ENCODE measurements at places on chromosomes 5 and 9.

GRCh38 chr5:6522331-6522730 lies 73.7 kb downstream of the UBE2QL1 start:
- no peak for DNase-seq

DNA sequence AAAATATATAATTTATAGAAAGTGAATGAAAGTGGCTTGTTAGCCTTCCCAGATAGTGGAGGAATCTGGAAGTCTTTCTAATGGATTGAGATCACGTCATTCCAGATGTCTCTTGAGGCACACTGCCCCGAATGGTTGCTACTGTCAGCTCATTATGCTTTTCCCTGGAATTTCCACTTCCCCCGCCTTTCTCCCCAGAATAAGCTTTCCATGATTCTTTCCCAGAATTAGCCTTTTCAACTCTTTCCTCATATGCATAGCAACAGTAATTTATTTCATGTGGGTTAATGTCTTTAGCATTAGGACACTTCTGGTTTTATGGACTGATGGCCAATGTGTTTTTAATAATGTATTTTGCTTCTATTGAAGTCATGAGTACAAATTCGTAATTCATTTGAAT lies 81.5 kb downstream of the PALM2AKAP2 start:
- no peak for DNase-seq

- no peak for DNase-seq
These were observed 7.7 kb downstream of the FGFR4 start for GRCh38 chr5:177094224-177095087.

DNA sequence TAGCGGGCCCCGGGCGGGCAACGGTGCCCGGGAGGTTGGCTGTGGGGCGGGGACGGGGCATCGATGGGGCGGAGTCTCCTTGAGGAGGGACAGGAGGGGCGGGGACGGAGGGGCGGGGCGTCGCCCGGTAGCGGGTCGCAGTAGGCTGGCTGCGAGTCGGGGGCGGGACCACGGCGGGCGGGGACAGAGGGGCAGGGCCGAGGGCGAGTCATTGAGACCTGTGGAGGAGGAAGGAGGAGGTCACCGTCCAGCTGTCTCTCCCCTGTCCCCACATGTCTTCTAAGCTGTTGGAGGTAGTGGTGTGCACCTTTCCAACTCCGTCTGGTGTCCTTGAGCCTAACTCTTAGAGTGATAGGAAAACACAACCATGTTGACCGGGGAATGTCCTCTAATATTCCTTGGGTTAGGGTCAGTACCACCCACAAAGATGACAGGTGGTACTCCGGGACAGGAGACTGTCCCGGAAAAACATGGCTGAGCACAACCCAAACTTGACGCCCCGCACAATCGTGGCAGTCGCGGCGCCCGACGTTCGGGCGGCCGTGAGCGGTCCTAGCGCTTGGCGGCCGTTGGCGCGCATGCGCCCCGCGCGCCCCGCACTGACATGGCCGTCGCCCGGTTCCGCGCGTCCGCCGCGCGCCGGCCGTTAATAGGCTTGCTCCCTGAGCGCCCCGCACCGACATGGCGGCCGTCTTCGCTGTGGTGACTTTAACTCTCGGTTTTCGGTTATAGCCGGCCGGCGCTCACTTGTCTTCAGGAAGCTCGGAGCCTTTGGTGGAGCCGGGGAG lies at the start of the genes CRAT and PTPA:
CRAT (minus strand) TSS at position 54 of the 788 bp plus-strand sequence. CDS start 284 bp downstream, outside the sequence.
PTPA (plus strand) TSS at position 676 of the 788 bp plus-strand sequence. CDS start 186 bp downstream, outside the sequence.
- peak; percentile 95 for DNase-seq

GRCh38 chr5:127313847-127314473 lies 23.4 kb downstream of the MEGF10 start:
- DNase-seq = peak; percentile 71

- DNase-seq = no peak
These were observed 115.7 kb upstream of the SMC2 start for GRCh38 chr9:103978396-103978795.

DNA sequence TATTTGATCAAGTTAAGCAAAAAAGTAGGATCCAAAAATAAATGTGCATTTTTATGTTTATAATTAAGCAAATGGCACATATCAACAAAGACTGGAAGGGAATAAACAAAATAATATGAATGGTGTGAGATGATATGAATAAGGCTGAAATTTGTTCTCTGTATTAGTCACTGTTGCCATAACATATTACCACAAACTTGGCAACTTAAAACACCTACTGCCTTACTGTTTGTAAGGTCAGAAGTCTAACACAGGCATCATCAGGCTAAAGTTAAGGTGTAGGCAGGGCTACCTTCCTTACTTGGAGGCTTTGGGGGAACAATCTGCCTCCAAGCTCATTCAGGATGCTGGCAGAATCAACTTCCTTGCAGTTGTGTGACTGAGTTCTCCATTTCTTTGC lies 19.3 kb downstream of the PGGT1B start:
- peak; percentile 43 for DNase-seq

DNA sequence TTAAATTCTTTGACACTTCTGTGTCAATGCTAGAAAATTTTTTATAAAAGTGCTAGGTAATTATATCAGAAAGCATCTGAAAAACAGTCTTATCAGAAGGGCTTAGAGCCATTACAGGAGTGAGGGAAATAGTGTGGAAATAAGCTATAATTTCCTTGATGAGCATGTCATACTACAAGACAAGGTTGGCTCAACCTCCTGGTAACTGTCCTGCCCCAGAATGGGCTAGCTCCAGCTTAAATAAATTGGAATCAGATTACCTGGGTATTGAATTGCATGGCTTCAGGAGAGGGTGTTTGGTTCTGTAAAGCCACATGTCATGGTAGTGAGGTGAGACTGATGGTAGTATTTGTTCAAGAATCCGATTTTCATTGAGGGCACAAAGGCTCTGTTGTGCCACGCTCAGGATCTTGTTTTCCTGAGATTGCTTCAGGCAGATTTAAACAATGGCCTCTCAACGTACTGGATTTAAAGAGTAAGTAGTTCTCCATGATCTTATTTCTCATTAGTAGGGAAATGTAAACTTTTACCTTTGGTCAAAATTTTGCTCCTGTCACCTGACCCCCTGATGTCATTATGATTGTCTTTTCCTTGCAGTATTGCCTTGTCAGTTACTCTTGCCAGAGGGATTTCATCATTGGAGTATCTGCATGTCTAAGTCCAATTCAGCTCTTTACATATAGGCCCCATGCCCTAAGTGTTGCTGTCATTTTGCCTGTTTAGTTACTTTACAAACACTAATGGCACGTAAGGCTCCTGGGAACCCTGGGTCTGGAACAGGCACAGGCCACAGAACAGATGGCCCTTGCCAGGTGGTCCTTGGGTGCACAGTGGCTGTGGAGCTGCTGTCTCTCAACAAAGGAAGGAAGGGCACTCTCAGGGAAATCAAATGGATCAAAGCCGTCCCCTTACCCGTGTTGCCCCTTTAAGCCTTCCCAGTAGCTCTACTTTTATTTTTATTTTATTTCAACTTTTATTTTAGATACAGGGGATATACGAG lies 21.3 kb downstream of the TRIO start:
- no peak for DNase-seq

DNA sequence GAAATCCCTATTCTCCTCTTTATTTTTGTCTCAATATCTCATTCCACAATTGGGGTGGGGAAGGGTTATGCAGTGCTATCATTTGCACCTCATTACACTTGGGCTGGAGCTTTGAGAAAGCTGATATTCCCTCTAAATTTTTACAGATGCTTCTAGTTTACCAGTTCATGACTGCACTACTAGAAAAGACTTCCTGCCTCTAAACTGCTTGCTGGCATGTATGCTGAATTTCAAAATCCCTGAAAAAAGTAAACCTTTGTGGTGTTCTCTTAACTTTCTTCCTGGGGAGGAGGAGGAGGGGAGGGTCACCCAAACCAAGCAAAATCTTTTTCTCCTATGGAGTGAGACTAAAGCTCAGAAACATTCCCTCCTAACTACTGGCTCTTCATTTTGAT lies 45.1 kb downstream of the BNC2 start:
- peak; percentile 20 for DNase-seq

DNA sequence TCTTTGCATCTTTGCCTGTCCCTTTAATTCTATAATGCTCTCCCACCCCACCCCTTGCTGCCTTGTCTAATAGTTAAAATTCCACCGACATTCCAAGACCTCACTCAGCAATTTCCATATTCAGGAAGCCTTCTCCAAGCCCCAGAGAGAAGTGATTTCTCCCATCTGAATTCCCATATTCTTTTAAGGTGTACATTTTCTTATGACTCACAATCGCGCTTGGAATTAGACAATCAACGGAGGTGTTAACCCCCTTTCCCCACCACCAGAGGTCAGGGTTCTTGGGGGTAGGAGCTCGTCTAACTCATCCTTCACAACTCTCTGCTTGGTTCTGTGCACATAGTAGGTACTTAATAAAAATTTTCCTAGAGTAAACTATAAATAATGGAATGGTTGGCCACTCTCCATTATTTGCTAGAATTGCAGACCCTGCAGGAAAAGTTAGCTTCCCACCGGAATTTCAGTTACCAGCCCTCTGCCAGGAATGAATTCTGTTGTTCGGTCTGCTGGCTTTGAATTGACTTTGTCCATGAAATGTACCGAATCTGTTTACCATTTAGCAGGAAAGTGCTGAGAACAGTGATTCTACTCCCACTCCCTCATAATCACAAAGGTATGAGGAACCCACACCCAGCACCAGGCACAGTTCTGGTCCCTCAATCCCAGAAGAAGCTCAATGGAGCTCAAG lies 5.0 kb downstream of the KCNIP1 start:
- no peak for DNase-seq

GRCh38 chr9:107158321-107158720 lies 124.8 kb upstream of the RAD23B start:
- peak; percentile 46 for DNase-seq

DNA sequence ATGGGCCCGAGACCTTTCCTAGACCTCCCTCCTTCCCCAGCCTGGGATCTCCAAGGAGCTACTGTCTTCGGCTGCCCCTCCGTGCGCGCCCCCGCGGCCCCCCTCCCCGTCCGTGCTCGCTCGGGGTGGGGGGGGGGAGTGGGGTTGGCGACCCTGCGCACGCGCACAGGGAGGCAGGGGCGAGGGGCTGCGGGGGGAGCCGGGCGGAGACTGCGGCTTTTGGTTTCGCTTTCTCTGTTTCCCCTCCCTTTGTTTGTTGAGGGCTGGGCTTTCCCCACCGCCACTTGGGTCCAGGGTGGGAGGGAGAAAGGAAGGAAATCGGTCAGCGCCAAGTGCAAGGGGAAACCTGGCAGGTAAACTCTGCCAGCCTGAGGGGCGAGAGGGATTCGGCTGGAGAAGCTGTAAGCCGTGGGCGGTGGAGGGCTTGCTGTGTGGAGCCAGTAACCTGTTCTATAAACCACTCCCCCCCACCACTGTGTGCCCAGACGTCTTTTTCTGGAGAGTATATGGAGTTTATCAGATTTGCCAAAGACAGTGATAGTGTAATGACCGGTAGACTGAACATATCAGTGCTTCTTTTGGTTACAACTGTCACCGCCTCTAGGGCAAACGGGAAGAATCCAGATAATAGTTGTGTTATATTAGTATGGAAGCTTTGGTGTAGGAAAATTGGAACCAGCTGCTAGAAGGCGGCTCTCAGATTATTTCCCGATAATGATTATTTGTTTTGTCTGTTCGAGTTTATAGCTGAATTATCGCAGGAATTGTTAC lies 684 bp downstream of the DNAJA1 start:
- DNase-seq = peak; percentile 63

DNA sequence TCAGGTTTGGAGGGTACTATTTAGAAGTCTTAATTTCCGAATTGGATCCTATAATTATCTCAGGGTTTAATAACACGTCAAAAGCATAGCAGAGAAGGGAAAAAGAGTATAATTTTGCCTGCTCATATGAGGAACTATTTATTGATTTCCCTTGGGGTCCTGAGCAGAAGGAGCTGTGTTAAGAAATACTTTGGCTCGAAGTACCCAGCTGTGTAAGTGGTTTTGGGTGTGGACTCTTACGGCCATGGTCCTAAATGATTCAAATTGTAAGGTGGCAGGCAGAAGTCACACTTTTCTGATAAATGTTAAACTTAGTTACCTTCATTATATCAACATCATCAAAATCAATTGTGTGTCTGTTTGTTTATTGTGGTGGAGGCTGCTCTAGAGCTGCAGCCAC lies 190.4 kb downstream of the MTRR start:
- DNase-seq = no peak

- DNase-seq = no peak
These were observed 669 bp downstream of the IL13 start for GRCh38 chr5:132658381-132659302.

GRCh38 chr5:147340941-147341340 lies 106.1 kb downstream of the STK32A start:
- no peak for DNase-seq

GRCh38 chr5:43195670-43196265 lies 3.7 kb downstream of the NIM1K start:
- no peak for DNase-seq

- no peak for DNase-seq
These were observed 150.0 kb upstream of the PTCH1 start for GRCh38 chr9:95666785-95667155.

- DNase-seq = peak; percentile 13
These were observed 42.5 kb downstream of the FRMPD1 start for GRCh38 chr9:37693260-37693659.

- no peak for DNase-seq
These were observed 367.7 kb upstream of the RFX3 start for GRCh38 chr9:3893519-3893918.

DNA sequence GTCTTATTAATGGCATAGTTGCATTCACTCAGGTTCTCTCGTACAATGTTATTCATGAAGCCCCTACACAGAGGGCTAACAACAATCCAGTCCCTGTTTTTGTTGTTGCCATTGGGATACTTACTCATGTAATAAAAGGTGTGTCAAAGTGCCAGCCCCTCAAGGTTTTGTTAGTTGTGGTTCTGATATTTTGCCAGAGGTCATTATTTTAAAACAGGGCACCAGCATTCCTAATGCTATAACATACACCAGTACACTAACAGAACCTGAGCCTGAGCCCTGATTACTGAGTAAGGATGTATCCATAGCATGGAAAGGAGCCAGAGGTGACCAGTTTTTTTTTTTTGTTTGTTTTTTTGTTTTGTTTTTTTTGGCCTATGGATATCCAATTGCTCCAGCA lies 50.2 kb downstream of the SMC2 start:
- no peak for DNase-seq

- no peak for DNase-seq
These were observed 174.6 kb downstream of the CD180 start for GRCh38 chr5:67021962-67022361.

GRCh38 chr5:108747111-108747773 lies 455 bp upstream of the FER start:
- DNase-seq = peak; percentile 8

DNA sequence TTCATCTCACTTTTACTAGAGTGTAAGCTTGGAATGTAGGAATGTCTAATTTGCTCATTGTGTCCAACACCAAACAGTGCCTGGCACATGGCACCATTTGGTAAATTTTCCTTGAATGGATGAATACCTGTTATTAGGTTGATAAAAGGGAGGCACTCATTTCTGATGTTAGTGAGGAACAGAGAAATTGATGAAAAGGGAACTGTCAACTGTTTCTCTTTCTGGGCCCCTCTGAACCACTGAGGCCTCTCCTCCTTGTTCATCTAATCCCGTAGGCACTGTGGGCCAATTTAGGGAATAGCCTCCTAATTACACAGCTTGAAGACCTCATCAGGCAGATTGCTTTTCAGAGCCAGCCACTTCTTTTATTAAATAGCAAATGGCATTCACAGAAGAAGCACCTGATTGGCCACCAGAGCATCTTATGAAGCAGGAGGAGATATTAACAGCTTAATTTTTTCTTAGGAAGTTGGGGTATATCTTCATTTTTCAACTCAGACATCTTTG lies 22.6 kb downstream of the MRRF start:
- no peak for DNase-seq

- DNase-seq = no peak
These were observed 938.3 kb downstream of the PTPRD start for GRCh38 chr9:9674461-9674860.

All from ELR (cell line).